ENCODE measurements at places on chromosomes 4 and X.

DNA sequence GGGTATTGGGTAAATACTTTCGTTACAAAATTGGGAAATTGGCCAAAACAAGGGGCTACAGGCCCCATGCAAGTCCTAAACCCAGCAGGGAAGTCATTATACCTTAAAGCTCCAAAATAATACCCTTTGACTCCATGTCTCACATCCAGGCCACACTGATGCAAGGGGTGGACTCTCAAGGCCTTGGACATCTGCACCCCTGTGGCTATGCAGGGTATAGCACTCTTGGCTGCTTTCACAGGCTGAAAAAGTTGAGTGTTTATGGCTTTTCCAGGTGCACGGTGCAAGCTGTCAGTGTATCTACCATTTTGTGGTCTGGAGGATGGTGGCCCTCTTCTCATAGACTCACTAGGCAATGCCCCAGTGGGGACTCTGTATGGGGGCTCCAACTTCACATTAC, 326.5 kb downstream of the TEX13C start:
- no peak for DNase-seq

GRCh38 chr4:23932901-23933308, 43.1 kb upstream of the PPARGC1A start:
- no peak for DNase-seq

GRCh38 chr4:53119680-53120079, 246.2 kb downstream of the SCFD2 start:
- DNase-seq = no peak

GRCh38 chrX:40104985-40105834, 7.5 kb upstream of the BCOR start:
- no peak for DNase-seq

DNA sequence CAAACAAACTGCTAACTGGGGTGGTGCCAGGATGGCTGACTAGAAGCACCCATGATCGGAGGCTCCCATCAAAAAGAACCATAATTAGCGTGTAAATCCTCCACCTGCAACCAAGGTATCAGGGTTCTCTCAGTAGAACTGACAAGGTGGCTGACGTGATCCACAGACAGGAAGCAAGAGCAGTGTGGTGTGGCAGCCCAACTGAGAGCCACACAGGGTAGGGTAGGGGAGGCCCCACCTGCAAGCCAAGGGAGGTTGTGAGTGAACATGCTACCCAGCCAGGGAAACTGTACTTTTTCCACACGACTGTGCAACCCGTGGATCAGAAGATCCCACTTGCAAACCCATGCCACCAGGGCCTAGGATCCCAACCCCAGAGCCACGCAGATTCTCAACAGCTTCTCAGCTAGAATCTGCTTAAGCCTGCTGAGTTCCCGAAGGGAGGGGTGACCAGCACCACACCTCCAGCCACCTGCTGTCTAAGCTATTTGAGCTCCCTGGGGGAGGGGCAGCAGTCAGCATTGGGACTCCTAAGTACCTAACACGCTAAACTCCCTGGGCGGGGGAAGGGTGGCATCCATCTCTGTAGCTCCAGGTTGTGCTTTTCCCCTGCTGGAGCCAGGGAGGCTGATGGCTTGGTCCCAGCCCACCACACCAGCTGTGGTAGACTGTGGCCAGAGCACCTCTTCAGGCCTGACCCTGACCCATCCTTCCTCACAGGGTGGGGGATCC, 425.1 kb downstream of the GPM6A start:
- DNase-seq = no peak

DNA sequence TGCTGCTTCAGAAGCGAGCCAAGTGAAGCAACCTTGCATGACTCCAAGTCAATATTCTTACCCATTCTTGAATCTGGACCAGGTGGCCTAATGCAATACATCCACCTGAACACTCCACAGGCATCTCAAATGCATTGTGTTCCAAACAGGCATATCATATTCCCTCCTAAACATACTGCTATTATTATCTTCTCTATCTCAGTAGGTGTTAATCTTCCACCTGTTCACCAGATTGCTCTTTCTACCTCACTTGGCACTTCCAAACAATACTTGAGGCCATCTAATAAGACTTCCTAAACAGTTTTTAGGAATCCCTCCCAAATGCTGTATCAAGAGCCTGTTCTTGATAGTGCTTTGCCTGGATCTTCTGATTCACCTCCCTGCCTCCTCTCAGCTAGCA, 90.7 kb downstream of the GPRIN3 start:
- DNase-seq = no peak

DNA sequence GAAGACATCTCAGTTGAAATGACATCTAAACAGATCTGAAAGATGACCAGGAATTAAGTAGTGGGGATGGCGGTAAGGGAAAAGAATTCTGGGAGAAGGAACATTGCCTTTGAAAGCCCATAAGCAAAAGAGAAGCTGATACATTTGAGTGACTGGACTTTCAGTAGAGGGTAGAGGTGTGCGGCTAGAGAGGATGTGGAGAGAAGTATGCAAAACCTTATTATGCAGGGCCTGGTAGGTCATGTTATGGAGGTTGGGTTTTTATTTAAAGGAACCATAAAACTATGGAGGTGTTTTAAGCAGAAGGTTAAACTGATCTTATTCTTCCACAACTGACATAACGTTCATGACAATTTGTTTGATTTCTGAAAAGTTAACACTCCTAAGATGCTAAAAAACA, 36.3 kb downstream of the RPS6KA3 start:
- DNase-seq = no peak

DNA sequence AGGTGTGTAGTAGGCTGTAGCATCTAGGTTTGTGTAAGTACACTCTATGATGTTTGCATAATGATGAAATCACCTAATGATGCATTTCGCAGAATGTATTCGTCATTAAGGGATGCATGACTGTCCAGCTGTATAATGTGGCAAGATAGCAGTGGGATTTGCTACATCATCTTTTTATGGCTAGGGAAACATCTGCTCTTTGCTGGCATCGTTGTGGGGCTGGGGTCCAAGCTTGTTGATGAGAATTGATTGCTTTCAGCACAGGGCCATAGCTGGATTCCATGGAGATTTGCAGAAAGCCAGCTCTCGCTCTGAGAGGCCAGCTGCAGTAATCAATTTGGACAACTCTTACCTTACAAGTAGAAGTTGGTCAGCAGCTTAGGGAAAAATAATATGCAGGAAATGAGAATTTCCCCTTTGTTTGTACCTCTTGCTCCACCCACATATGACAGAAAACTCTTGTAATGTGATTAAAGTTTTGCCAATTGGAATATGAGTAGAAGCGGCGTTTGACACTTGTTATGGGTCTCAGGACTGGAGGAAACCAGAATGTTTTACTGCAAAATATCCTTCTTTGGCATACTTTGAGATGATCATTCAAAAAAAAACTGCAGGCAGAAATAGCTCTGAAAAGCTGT, 310.5 kb downstream of the RAPGEF2 start:
- no peak for DNase-seq

GRCh38 chr4:178068136-178068535, 625.9 kb upstream of the AGA start:
- no peak for DNase-seq

DNA sequence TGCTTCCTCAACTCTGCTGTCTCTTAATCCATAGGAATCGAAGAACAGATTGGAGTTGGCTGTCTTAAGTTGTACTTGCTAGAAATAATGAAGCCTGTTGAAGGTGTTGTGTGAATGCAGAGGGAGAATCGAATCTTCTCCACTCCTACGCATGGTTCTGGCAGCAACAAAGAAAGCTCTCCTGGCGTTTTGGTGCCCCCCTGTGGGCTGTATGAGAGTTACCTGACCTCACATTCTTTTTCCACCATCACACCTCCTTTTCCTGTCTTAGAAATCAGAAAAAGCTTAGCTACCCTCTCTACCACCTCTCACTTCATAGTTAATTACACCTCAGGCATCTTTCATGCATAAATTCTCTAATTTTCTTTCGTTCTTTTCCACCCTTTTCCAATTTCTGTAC, 16.3 kb downstream of the KLF8 start:
- DNase-seq = peak; percentile 50

DNA sequence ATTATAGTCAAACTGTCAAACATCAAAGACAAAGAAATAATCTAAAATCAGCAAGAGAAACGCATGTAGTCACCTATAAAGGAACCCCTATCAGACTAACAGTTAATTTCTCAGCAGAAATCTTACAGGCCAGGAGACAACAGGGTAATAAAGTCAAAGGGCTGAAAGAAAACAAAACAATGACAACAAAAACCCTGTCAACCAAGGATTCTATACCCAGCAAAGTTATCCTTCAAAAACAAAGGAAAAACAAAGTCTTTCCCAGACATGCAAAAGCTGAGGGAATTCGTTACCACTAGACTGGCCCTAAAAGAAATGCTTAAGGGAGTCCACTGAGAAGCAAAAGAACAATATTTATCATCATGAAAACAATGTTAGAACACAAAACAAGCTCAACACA, 22.1 kb downstream of the TMEM154 start:
- no peak for DNase-seq

DNA sequence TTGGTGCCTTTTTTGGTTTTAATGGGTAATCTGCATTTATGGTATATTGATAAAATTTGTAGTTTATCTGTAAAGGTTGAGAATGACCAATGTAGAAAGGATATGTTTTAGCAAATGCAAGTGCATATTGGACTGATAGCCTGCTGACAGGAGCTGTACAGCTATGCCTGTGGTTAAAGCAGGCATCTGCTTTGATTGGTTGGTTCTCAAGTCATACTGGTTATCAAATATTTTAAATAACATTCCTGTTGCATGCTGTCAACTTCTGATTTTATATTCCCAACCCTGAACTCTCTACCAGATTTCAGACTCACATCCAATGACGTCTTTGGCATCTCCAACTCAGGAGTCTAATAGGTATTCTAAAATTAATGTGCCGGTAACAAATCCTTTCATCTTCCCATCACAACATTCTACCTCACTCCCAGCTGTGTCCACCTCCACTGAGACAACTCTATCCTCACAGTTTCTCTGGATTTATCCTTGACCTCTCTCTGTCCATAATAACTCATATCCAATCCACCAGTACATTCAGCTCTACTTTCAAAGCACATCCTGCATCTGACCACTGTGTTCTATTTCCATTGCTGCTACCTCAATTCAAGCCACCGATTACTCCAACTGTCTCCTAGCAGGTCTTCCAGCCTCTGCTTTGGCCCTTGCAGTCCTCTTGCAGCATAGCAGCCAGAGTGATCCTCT, 125.7 kb downstream of the CAMK2D start:
- DNase-seq = no peak

GRCh38 chr4:3368334-3368733, 73.4 kb upstream of the HGFAC start:
- DNase-seq = no peak

DNA sequence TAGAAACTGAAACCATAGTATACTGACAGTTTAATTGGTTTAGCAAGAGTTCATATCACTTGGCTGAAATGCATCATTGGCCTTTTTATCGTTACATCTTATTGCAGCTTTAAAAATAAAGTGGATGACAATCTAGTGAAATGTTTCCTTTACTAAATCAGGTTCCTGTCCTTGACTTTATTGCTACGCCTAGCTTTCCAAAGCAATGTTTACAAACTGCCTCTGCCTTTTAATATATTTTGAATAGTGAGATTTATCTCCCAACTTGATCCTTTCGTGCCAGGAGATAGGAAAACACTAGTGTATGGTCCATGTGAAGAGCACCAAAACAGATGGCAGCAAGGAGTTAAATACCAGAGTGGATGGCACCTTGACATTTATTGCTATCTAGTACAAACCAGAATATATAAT, 67.0 kb downstream of the GPC3 start:
- no peak for DNase-seq

DNA sequence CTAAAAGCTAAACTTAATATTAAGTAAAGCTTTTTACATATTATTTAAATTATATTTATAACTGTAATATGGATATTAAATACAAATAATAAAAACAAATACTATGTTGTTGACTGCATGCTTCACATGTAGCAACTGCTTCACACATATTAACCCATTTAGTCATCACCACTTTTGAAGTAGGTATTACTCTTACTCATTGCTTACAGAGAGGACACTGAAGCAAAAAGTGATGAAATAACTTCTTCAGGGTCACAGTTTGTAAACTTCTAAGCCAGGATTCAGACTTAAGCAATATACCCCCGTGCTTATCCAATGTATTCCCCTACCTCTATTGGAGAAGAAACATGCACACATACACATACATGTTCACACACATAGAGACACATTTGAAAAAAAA, 166.6 kb downstream of the DKK2 start:
- DNase-seq = no peak

- DNase-seq = peak; percentile 18
These were observed 22.0 kb downstream of the TNMD start for GRCh38 chrX:100606753-100607152.

GRCh38 chrX:11363069-11363594, 69.9 kb downstream of the AMELX start:
- peak; percentile 64 for DNase-seq

All from suppressor macrophage treated with lipopolysaccharide for 4 hours (primary cell).